ENCODE measurements at places on chromosomes 12 and 14. TPM values are rescaled to one million over a fixed set of nuclear protein-coding genes. Genes with fewer than 3 reads are reported as not detected.

Gene MYF6
- not detected for polyA plus RNA-seq

Gene KCTD10
- polyA plus RNA-seq, result 53.5 TPM

Gene KCNH3
- not detected for polyA plus RNA-seq

Gene RHOJ
- polyA plus RNA-seq, result 6.4 TPM

Gene SSTR1
- 3.0 TPM for polyA plus RNA-seq

Gene CLEC9A
- polyA plus RNA-seq, result 1.5 TPM

Gene LRRIQ1
- polyA plus RNA-seq, result not detected

Gene SLC2A13
- 2.8 TPM for polyA plus RNA-seq

Gene DIO2
- 1.6 TPM for polyA plus RNA-seq

Gene SIX6
- polyA plus RNA-seq, result not detected

Gene RBP5
- polyA plus RNA-seq, result 3.7 TPM

Gene WIF1
- polyA plus RNA-seq, result 0.15 TPM

Gene DAO
- 1.0 TPM for polyA plus RNA-seq

Gene CEBPE
- polyA plus RNA-seq, result not detected

Gene MRPL42
- 54.7 TPM for polyA plus RNA-seq

Gene TRPV4
- polyA plus RNA-seq, result 0.42 TPM

Gene CCDC197
- polyA plus RNA-seq, result not detected

Gene AJUBA
- polyA plus RNA-seq, result 6.0 TPM

Gene SRRM4
- 0.07 TPM for polyA plus RNA-seq

Gene CELA1
- polyA plus RNA-seq, result not detected

Gene A2M
- 34.2 TPM for polyA plus RNA-seq

Gene INHBC
- not detected for polyA plus RNA-seq

Gene PTCSC3
- not detected for polyA plus RNA-seq

Gene POTEG
- polyA plus RNA-seq, result not detected

Gene FAM222A
- 2.1 TPM for polyA plus RNA-seq

Gene FERMT2
- 3.0 TPM for polyA plus RNA-seq

Gene HCAR3
- polyA plus RNA-seq, result 0.67 TPM

Gene CACNA1C
- 0.60 TPM for polyA plus RNA-seq

Gene GPRC5A
- 30.5 TPM for polyA plus RNA-seq

Gene ATF7IP
- polyA plus RNA-seq, result 17.0 TPM

Gene ZNF385A
- polyA plus RNA-seq, result 4.4 TPM

Gene PIWIL1
- not detected for polyA plus RNA-seq
